Stimulated activated CD4-positive, alpha-beta T cell treated with anti-CD3 and anti-CD28 coated beads, Interleukin-15, amount 100 ng/mL, for 48 hours (primary cell): ENCODE measurements at places on chromosomes 3 and 15.

GRCh38 chr15:28885630-28886430 lies at the start of gene APBA2:
TSS of gene APBA2 (plus strand) at chr15:28885974. CDS start at chr15:29053885, 167,911 bp downstream.
- peak; percentile 24 for DNase-seq

- no peak for DNase-seq
Measured at GRCh38 chr15:31091481-31091880, 10.0 kb downstream of the TRPM1 start.

DNA sequence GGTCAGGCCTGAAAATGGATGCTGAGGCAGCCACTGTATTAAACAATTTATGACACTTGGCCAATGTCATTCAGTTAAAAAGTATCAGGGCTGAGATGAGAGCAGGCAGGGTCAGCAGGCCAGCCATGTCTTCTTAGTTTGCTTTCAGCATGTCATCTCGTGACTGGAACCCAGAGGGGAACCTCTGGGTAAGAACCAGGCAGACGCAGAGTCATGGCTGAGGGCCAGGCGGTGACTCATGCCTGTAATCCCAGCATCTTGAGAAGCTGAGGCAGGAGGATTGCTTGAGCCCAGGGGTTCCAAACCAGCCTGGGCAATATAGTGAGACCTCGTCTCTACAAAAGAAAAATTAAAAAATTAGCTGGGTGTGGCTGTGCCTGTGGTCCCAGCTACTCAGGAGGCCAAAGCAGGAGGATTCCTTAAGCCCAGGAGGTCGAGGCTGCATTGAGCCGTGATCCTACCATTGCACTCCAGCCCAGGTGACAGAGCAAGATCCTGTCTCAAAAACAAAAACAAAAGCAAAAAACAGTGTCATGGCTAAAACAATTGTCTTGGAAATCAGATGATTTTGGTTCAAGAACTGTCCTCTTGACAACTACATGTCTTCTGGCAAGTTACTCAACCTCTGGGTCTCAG lies 11.7 kb downstream of the BCL2L10 start:
- no peak for DNase-seq

DNA sequence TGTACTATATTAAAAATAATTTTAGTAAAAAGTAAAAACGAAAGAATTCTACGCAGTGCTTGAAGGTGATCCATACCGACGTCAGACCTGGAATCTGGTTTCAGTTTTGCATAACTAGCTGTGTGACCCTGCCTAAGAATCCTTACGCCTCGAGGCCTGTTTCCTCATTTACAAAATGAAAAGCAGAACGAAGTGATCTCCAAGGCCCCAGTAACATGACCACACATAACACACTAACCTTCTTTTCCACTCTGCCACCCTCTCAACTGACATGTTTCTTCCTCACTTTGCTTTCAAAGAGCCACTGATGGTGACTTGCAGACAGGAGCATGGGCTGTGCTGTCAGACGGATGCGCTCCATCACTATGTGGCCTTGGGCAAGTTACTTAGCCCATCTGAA lies 4.8 kb downstream of the MESD start:
- DNase-seq = no peak

DNA sequence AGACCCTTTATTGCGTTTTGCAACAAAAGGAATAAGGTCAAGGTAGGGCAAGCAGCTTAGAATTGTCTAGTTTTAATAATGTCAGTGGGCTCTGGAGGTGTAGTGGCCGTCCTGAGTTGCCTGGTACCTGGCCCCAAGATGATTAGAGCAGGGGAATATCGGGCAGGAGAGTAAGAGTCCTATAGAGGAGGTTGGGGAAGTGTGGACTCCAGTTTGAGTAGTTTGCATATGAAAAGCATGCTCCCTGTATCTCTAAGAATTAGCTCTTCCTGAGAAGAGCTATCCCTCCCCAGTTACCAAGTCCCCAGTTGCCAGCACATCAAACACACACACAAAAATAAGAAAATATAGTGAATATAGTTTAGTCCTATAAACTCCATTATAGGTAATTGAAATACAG lies 49.2 kb upstream of the ST3GAL6 start:
- no peak for DNase-seq

DNA sequence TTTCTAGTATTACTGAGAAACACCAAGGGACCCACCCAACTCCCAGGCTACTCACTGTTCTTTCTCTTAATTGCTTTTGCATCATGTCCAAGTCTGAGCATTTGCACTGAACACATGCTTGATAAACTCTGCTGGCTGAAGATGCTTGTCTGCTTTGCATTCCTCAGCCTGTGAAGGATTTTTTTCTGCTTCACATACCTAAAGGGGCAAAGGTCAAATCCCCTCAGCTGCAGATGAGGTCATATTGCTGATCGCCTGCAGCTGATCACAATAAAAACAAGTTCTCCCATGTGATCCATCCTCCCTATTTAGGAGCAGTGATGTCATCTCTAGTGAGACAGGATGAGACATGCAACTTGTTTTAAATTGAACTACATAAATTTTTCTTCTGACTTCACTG lies 84.6 kb upstream of the DCBLD2 start:
- no peak for DNase-seq

- DNase-seq = no peak
Measured at GRCh38 chr3:198113206-198114053, 153.4 kb downstream of the LMLN start.

DNA sequence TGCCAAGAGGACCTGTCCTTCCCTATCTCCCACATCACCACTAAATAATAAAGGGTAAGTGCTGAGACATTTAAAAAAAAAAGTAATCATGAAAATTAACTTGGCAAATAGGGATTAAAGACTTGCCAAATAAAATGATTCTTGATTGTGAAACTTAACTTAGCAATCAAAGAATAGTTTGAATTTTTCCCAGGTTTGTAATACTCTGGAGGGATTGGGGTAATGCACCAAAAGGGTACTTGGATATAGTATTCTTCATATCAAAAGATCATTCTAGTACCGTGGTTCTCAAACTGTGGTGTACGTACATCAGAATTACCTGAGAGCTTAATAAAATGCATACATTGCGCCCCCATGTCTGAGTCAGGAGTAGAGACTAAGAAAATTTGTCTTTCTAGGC lies 28.5 kb downstream of the CALML4 start:
- DNase-seq = no peak

- no peak for DNase-seq
Measured at GRCh38 chr3:181703601-181704420, 7.9 kb upstream of the SOX2 start.

GRCh38 chr3:75001330-75001729 lies 386.9 kb upstream of the CNTN3 start:
- DNase-seq = no peak

DNA sequence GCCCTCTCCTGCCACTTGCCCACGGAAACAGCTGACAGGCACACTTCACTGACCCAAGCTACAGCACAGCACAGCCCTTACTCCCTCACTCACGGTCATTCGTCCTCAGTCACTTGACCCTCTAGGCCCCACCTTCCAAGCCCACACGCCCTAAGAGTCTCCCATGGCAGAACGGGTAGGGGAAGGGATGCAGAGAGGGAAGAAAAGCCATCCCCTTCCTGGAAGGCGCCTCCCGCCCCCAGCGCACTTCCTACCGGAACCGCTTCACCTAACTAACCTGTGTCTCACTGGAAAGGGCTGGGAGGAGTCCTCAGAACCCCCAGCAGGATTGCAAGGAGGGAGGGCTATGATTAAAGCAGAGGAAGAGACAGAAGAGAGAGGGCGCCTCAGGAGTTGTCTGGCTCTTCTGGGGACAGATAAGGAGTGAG lies 22.9 kb downstream of the EPHB3 start:
- DNase-seq = no peak

DNA sequence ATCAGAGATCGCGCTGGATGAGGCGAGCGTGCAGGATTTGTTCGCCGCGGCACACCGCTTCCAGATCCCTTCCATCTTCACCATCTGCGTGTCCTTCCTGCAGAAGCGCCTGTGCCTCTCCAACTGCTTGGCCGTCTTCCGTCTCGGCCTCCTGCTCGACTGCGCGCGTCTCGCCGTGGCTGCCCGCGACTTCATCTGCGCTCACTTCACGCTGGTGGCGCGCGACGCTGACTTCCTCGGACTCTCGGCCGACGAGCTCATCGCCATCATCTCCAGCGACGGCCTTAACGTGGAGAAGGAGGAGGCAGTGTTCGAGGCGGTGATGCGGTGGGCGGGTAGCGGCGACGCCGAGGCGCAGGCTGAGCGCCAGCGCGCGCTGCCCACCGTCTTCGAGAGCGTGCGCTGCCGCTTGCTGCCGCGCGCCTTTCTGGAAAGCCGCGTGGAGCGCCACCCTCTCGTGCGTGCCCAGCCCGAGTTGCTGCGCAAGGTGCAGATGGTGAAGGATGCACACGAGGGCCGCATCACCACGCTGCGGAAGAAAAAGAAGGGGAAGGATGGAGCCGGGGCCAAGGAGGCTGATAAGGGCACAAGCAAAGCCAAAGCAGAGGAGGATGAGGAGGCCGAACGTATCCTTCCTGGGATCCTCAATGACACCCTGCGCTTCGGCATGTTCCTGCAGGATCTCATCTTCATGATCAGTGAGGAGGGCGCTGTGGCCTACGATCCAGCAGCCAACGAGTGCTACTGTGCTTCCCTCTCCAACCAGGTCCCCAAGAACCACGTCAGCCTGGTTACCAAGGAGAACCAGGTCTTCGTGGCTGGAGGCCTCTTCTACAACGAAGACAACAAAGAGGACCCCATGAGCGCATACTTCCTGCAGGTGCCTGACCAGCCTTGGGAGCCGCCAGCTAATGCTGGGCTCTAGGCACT lies 819 bp downstream of the KLHL40 start:
- no peak for DNase-seq
